ENCODE measurements at places on chromosomes 13 and 19. TPM values are rescaled to one million over a fixed set of nuclear protein-coding genes. Genes with fewer than 3 reads are reported as not detected.
A peak's percentile ranks its signal among the peaks of the same experiment; 100 is the strongest.

GRCh38 chr19:4354282-4354681 is 10.9 kb downstream of the MPND start:
- no peak overlapping the region for H3K27ac ChIP-seq
- no peaks in the 10 kb centered on the region for H3K4me1 ChIP-seq
- DNase-seq, result no peak

Gene TUBB4A
- 4.7 TPM for total RNA-seq

Gene SCAMP4
- total RNA-seq, result 29.1 TPM

- H3K27me3 ChIP-seq, result no peaks in the 10 kb centered on the region
- H3K36me3 ChIP-seq, result no peaks in the 10 kb centered on the region
- no peak overlapping the region for H3K4me3 ChIP-seq
- H3K27ac ChIP-seq, result no peak overlapping the region
- H3K4me1 ChIP-seq, result peaks cover 14% of the 10 kb centered on the region
These were observed 7.8 kb downstream of the MAG start for GRCh38 chr19:35299523-35300338.

DNA sequence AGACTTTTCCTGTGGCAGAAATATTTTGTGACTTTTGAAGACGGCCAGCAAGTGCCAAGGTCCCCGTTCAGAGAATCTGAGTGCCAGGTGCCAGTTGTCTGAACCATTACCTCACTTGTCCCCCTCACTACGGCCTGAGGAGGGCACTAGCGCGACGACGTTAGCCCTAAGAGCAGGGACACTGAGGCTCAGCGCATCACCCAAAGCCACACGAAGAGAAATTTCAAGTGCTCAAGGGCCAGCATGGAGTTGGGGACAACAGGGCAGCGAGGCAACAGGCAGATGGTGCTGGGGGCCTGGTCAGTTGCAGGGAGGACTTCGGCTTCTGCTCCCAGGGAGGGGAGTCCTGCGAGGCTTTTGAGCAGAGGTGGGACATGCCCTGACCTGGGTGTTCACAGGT is 9.5 kb upstream of the TYK2 start:
- no peak overlapping the region for H3K4me3 ChIP-seq
- DNase-seq, result no peak
- H3K27ac ChIP-seq, result no peak overlapping the region

- H3K36me3 ChIP-seq, result no peaks in the 10 kb centered on the region
- H3K27me3 ChIP-seq, result no peaks in the 10 kb centered on the region
- no peak overlapping the region for H3K4me3 ChIP-seq
- H3K27ac ChIP-seq, result no peak overlapping the region
- H3K4me1 ChIP-seq, result no peaks in the 10 kb centered on the region
- DNase-seq, result no peak
These were observed 8.8 kb upstream of the OXGR1 start for GRCh38 chr13:97003071-97003470.

GRCh38 chr19:5479958-5480357 is 24.7 kb downstream of the ZNRF4 start:
- no peaks in the 10 kb centered on the region for H3K27me3 ChIP-seq
- H3K4me1 ChIP-seq, result no peaks in the 10 kb centered on the region
- DNase-seq, result no peak
- H3K27ac ChIP-seq, result no peak overlapping the region
- H3K36me3 ChIP-seq, result no peaks in the 10 kb centered on the region

DNA sequence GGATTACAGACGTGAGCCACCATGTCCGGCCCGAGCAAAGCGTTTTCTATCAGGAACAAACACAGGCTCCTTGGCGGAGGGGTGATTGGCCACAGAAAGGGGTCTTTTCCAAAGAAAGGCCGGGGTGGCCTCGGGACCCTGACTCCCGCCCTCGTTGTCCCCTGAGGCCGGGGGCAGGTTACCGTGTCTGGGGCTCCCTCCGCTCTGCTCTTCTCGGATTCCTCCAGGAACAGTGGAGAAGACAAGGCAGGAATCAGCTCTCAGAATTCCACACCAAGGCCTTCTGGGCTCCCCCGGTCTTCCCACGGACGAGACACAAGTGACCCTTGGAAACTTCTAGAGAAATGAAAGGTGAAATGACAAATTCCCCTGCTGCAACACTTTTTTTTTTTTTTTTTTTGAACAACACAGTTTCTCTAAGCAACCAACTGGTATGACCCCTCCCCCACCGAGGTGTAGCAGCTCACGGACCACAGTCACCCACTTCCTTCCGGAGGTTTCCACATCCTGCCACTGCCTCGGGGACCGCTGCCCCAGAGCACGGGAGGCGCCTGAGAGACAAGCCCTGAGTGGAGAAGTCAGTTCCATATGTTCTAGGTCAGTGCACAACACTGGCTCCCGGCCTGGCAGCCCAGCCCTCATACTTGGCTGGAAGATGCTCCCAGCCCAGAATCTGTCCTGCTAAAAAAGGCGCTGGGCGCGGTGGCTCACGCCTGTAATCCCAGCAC is 11.0 kb downstream of the MOB3A start:
- peak overlapping the region; percentile 93 for H3K27ac ChIP-seq
- H3K27me3 ChIP-seq, result no peaks in the 10 kb centered on the region
- peak overlapping the region; percentile 97 for H3K4me3 ChIP-seq
- peak; percentile 96 for DNase-seq
- H3K36me3 ChIP-seq, result peaks cover 5% of the 10 kb centered on the region

- H3K27me3 ChIP-seq, result no peaks in the 10 kb centered on the region
- H3K27ac ChIP-seq, result no peak overlapping the region
- DNase-seq, result no peak
- H3K4me1 ChIP-seq, result no peaks in the 10 kb centered on the region
- H3K36me3 ChIP-seq, result no peaks in the 10 kb centered on the region
These were observed 270.4 kb downstream of the TEX29 start for GRCh38 chr13:111590796-111591195.

- H3K4me3 ChIP-seq, result no peak overlapping the region
- no peak overlapping the region for H3K27ac ChIP-seq
These were observed 71.7 kb downstream of the SIAH3 start for GRCh38 chr13:45779901-45780300.

DNA sequence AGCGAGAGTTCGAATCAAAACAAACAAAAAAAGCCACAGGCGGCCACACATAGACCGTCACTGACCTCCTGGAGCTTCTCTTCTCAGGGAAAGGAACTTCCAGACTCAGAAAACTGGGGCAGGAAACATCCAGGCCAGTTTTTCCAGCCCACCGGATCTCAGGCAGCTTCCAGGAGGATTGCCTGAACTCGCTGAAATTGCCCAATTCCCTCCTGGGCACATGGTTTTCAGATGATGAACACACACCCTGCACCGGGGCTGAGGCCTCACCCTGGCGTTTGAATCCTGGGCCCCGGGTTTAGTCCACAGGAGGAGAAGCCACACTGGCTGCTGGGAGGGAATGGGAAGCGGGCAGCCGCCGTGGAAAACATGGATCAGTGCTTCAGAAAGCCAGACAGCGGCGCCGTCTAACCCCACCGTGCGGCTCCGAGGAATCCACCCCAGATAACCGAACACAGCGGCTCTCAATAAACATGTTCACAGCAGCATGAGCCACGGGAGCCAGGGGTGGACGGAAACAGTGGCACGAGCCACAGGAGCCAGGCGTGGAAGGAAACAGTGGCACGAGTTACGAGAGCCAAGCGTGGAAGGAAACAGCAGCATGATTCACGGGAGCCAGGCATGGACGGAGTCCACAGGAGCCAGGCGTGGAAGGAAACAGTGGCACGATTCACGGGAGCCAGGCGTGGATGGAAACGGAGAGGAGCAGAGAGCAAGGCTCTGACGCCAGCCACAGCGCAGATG is 18.2 kb upstream of the PTBP1 start:
- H3K4me1 ChIP-seq, result no peaks in the 10 kb centered on the region
- no peak for DNase-seq
- no peak overlapping the region for H3K4me3 ChIP-seq
- no peak overlapping the region for H3K27ac ChIP-seq
- no peaks in the 10 kb centered on the region for H3K36me3 ChIP-seq
- no peaks in the 10 kb centered on the region for H3K27me3 ChIP-seq

DNA sequence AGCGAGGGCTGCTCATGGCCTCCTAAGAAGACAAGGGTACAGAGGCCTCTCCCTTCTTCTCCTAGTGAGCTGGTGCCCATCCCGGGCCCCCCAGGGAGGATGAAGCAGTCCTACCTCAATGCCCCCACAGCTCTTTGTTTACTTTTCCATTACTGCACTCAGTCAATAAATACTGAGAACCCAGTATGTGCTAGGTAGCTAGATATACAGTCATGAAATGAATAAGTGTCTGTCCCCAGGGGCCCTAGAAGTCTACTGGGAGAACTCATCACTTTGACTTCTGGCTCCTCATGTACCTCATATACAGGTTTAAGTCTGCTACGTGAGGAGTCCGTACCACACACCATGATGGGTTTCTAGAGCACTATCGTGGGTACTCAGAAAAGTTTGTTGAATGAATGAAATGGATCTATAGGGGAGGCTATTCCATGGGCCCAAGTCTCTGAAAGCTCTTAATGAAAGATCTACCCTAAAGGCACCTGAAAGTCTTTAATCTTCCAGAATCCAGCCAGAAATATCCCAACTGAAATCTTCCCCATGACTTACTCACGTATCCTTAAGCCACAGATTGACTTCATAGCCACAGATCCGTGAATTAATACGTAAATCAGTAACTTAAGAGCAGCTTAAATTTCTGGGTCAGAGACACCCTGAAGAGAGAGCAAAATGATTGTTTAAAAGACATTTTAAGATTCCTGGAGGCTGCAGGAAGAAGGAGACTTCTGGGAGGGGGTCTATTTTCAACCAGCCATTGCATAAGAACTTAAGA is 51.6 kb upstream of the POMP start:
- H3K36me3 ChIP-seq, result no peaks in the 10 kb centered on the region
- no peak for DNase-seq
- H3K4me1 ChIP-seq, result peaks cover 17% of the 10 kb centered on the region
- no peak overlapping the region for H3K4me3 ChIP-seq

Gene IGFL4
- not detected for total RNA-seq

GRCh38 chr13:107563099-107563925 is 652.0 kb downstream of the LIG4 start:
- no peaks in the 10 kb centered on the region for H3K36me3 ChIP-seq
- no peak overlapping the region for H3K27ac ChIP-seq
- no peaks in the 10 kb centered on the region for H3K4me1 ChIP-seq
- H3K4me3 ChIP-seq, result no peak overlapping the region

Gene PAF1
- 53.8 TPM for total RNA-seq

DNA sequence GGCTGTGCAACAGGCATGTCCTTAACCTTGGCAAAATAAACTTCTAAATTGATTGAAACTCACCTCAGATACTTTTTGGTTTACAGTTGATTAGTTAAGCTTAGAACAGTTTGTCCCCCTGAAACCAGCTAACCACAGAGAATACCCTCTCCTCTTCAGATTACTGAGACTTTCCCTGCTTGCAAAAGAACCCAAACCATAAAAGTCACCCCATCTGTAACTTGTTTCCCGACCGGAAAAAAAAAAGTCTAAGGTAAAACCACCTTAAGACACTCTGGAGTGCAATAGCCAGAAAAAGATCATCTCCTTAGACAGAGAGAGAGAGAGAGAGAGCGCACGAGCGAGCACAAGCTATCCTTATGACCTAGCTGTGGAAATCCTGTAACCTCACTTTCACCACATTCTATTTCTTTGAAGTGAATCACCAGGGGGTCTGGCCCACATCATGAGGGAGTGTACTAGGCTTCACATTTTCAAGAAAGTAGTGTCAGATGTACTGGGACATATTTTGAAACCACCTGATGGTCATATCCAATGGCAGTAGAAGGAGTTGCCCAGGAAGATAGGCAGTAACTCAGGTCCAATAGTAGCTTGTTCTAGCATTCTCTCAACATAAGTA is 11.1 kb upstream of the GTF2F2 start:
- no peak overlapping the region for H3K4me3 ChIP-seq
- DNase-seq, result no peak
- H3K4me1 ChIP-seq, result no peaks in the 10 kb centered on the region
- no peaks in the 10 kb centered on the region for H3K27me3 ChIP-seq
- H3K27ac ChIP-seq, result no peak overlapping the region

- DNase-seq, result no peak
- H3K4me1 ChIP-seq, result no peaks in the 10 kb centered on the region
- no peak overlapping the region for H3K4me3 ChIP-seq
- no peak overlapping the region for H3K27ac ChIP-seq
These were observed 14.2 kb upstream of the PROZ start for GRCh38 chr13:113144255-113144629.

GRCh38 chr19:39046037-39046821 is 13.9 kb upstream of the FBXO27 start:
- H3K27ac ChIP-seq, result no peak overlapping the region
- no peak for DNase-seq
- no peaks in the 10 kb centered on the region for H3K27me3 ChIP-seq

DNA sequence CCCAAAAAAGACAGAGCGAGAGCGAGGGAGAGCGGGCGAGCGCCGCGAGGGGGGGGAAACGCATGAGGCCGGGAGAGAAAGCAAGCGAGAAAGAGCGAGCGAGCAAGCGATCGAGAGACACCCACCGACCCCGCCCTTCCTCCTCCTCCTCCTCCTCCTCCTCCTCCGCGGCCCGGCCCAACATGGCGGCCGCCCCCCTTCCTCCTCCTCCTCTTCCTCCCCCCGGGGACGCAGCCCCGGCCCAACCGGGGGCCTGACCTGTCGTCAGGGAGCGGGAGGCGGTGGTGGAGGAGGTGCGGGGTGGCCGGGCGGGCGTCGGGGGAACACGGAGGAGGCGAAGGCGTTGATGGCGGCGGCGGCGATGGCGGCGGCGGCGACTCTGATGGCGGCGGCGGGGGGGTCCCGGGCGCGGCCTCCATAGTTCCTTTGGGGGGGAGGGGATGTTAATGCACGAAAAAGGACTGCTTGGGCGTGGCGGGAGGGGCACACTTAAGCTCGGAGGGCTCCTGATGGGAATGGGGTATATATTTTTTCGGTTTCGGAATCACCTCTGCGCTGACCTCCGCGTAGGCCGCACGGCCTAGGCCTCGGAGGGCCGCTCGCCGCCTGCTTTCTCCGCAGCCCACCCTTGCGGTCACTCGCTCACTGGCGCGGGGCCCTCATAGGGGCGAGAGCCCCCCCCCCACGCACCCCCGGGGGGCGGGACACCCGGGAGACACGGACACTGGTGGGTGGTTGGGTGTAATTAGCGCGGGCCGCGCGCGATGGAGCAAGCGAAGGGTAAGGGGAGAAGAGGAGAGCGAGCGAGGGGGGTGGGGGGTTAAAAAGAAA is 1.2 kb downstream of the ZC3H4 start:
- H3K27me3 ChIP-seq, result no peaks in the 10 kb centered on the region
- H3K36me3 ChIP-seq, result no peaks in the 10 kb centered on the region

DNA sequence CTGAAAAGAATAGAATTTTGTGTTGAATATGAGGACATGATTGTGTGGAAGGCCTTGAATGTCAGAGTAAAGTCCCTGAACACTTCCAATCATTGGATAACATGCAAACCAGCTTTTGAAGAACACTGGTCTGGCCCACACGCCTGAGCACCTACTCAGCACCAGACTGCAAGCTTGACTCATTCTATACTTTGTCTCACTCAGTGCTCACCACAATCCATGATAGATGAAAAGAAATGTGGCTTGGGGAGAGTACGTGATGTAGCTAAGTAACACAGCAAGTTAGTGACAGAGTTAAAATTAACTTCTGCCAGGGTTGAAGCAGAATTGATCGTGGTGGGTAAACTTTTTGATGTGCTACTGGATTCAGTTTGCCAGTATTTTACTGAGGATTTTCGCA is 12.0 kb downstream of the DLEU7 start:
- H3K4me1 ChIP-seq, result no peaks in the 10 kb centered on the region
- no peaks in the 10 kb centered on the region for H3K36me3 ChIP-seq
- DNase-seq, result no peak

Gene SLC25A42
- 31.6 TPM for total RNA-seq
